ENCODE measurements at places on chromosomes 1 and 21.

GRCh38 chr1:30242168-30242567 lies 481.2 kb downstream of the MATN1 start:
- DNase-seq: no peak

- DNase-seq: no peak
Observed at GRCh38 chr1:38763121-38763520, 96.5 kb downstream of the RRAGC start.

DNA sequence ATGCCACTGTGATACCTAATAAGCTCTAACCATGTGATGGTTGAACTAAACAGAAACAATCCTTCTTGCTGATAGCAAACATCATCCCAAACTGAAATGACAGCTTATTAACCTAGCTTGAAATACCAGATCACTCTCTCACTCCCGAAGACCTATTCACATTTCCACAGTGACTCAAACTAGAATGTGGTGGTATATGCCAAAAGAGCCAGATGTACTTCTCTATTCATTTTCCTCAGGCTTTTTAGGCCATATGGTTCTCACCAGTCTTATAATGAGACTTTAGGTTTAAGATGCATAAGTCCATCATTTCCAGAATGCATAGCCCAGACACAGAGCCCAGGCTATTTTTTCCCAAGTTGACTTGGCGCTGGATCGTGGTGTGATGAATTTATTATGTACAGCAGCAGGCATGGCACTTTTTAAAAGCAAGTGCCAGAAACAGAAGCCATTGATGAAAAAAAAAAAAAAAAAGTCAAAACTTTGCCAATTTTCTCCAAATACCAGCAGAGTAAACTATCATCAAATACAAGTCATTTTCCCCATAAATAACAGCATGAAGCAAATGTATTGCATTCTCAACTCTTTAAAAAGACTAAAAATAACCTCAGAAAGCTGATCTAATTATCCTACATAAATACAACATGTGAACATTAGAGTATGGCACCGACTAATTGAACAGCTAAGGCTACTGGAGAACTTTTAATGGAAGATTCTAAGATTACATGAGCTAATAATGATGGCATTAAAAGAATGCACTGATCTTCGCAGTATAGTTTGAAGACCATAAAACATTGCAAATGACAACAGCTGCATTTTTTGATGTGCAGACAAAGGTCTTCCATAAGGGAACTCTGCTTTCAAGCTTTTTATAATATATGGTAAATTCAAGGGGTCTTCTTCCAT lies 365.4 kb downstream of the LRRIQ3 start:
- DNase-seq: no peak

DNA sequence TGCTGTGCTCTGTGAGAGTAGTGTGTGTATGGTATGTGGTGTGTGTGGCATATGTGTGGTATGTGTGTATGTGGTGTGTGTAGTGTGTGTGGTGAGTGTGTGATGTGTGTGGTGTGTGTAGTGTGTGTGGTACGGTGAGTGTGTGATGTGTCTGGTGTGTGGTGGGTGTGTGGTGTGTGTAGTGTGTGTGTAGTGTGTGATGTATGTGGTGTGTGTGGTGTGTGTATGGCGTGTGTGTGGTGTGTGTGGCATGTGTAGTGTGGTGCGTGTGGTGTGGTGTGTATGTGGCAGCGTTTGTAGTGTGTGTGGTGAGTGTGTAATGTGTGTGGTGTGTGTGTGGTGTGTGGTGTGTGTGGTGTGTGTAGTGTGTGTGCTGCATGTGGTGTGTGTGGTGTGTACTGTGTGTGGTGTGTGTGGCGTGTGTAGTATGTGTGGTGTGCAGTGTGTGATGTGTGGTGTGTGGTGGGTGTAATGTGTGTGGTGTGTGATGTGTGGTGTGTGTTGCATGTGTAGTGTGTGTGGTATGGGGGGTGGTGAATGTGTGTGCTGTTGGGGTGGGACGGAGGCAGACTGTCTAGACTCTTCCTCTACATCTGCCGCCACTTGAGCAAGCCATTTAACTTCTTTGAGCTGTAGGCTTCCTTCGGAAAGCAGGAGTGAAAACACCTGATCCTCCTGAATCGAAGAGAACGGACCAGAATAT lies 33.5 kb downstream of the GPA33 start:
- peak; percentile 85 for DNase-seq

GRCh38 chr1:216261631-216262030 lies 161.6 kb downstream of the USH2A start:
- no peak for DNase-seq

GRCh38 chr1:65056866-65057265 lies 90.5 kb upstream of the JAK1 start:
- no peak for DNase-seq

GRCh38 chr1:27752360-27752759 lies 20.7 kb upstream of the STX12 start:
- DNase-seq: no peak

DNA sequence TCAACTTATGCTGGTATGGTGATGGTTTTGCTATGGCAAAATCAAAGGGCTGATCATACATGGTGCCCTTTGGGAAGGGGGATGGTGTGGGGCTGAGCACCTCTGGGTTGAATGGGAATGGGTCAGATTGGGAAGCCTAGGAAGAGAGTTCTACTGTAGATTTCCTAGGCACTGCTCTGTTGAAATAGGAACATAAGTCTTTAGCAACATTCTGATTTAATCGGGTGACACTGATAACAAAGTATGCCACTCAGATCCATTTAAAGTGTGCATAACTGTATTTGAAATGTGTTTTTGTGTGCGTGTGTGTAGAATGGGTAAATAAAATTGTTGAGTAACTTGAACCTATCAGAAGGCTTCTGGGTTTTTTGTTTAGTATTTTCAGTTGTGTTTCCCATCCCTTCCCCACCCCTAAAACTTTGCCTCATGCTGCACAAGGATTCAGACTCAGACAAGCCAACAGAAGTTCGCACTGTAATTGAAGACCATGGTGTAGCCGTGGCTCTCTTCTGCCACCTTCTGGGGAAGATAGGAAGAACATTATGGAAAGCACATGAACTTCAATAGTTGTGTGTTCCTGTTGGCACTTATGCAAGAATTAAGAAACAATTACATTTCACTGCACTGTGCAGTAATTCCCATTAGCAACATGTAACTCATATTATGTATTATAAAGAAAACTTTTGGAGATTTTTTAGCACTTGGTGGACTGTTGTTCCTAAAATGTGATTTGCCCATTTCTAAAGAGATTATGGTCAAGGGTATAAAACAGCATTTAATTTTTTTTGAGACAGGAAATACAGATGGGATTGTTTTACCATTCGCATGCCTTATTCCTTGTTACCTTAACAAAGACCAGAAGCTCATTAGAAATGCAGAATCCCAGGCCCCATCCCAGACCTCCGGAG lies 10.9 kb upstream of the C4BPB start:
- DNase-seq: peak; percentile 43

GRCh38 chr1:114700036-114700600 lies 4.8 kb upstream of the AMPD1 start:
- DNase-seq: no peak

DNA sequence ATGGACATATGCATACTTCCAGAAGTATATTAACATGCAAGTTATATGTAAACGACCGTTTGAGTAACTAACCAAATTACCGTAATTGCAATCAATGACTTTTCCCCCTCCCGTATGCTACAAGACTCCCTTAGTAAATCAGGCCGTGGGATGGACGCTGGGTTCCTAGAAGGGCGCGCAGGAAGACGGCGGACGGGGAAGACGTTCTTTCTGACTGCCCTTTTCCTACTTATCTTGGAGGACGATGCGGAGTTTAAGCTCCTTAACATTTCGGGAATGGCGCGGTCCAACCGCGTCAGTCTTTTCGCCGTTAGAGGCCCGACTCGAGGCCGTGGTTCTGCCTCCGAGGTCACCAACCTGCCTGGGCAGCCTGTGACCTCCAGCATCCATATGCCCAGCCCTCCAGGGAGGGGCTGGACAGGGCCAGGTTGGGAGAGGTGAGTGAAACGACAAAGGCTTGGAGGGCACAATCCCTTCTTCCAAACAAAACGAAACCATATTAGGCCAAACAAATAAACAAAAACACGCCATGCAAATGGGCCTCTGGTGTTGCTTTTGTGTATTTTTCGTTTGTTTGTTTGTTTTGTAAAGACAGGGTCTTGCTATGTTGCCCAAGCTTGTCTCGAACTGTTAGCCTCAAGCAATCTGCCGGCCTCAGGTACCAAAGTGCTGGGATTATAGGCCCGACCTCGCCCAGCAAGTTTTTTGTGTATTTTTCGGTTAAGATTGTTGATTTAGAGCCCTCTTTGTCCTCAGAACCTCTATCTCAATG lies 873 bp upstream of the PI4KB start:
- DNase-seq: no peak

- DNase-seq: no peak
Observed at GRCh38 chr1:29317916-29318530, 81.7 kb downstream of the PTPRU start.

GRCh38 chr1:209820986-209821385 lies 6.8 kb upstream of the UTP25 start:
- DNase-seq: no peak

GRCh38 chr1:1124508-1124785 lies 8.6 kb upstream of the C1orf159 start:
- no peak for DNase-seq
